ENCODE measurements at places on chromosomes 6 and 20.

DNA sequence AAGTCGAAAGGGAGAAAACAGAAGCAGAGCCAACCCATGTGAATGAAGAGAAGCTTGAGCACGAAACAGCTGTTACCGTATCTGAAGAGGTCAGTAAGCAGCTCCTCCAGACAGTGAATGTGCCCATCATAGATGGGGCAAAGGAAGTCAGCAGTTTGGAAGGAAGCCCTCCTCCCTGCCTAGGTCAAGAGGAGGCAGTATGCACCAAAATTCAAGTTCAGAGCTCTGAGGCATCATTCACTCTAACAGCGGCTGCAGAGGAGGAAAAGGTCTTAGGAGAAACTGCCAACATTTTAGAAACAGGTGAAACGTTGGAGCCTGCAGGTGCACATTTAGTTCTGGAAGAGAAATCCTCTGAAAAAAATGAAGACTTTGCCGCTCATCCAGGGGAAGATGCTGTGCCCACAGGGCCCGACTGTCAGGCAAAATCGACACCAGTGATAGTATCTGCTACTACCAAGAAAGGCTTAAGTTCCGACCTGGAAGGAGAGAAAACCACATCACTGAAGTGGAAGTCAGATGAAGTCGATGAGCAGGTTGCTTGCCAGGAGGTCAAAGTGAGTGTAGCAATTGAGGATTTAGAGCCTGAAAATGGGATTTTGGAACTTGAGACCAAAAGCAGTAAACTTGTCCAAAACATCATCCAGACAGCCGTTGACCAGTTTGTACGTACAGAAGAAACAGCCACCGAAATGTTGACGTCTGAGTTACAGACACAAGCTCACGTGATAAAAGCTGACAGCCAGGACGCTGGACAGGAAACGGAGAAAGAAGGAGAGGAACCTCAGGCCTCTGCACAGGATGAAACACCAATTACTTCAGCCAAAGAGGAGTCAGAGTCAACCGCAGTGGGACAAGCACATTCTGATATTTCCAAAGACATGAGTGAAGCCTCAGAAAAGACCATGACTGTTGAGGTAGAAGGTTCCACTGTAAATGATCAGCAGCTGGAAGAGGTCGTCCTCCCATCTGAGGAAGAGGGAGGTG lies 38.7 kb downstream of the ZBTB2 start:
- DNase-seq = no peak

DNA sequence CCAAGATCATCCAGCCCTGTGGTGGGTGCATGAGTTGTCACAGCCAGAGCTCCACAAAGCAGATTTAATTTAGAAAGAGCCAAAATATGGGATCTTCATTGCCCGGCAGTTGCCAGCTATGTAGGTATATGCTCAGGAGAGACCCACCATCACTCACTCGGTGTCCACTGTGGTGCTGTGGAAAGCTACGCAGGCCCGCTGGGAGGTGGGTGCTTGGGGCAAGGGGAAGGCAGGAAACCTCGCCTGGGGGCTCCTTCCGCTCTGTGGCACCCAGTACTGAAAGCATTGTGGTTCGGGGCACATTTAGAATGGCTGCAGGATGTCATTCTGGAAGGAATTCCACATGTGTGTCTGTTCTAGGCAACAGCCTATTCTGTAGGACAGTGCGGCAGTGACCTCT lies 259.9 kb downstream of the TAF4 start:
- DNase-seq = no peak

GRCh38 chr20:25346349-25346748 lies 44.3 kb downstream of the ABHD12 start:
- no peak for DNase-seq

DNA sequence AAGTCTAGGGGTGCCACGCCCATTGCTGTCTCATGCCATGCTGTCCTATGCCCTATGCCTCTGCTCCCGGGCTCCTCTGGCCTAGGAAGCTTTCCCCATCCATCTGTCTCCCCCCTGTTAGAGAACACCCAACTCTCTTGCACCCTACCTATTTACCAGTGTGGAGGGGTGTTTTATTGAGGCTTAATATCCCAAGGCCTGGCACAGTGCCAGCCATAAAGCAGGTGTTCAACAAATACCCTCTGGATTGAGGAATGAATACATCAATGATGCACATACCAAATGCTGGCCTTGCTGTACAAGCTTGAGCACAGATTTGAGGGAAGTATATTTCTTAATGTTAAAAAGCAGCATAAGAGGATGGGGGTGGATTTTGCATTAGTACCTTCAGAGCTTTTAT lies 38.3 kb downstream of the METTL24 start:
- DNase-seq = no peak

DNA sequence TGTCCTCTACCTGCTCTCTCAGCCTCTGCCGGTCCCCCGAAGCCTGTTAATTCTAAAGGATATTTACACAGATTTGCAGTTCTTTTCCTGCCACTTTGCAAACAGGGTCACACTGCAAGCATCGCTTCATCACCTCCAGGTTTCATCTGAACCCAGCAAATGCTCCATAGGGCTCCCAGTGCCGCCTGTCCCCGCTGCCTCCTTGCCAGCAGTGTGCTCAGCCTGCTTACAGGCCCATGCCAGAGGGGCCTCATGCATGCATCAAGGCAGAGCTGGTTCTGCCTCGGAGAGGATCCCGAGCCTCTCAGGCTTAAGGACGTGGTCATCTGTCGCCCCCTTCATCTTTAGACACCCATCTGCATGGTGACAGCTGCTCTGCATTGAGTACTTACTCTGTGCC lies 10.5 kb downstream of the SIRPA start:
- no peak for DNase-seq

- DNase-seq = no peak
Observed at GRCh38 chr6:43771858-43772680, 2.1 kb downstream of the VEGFA start.

GRCh38 chr20:62644044-62644795 lies 1.9 kb downstream of the SLCO4A1 start:
- DNase-seq = no peak

GRCh38 chr20:52261792-52262191 lies 70.2 kb upstream of the ZFP64 start:
- DNase-seq = no peak

- no peak for DNase-seq
Observed at GRCh38 chr20:35615667-35616464, at the start of gene SPAG4. SPAG4 (plus strand) TSS chr20:35615829; CDS start chr20:35616004, 175 bp downstream.

DNA sequence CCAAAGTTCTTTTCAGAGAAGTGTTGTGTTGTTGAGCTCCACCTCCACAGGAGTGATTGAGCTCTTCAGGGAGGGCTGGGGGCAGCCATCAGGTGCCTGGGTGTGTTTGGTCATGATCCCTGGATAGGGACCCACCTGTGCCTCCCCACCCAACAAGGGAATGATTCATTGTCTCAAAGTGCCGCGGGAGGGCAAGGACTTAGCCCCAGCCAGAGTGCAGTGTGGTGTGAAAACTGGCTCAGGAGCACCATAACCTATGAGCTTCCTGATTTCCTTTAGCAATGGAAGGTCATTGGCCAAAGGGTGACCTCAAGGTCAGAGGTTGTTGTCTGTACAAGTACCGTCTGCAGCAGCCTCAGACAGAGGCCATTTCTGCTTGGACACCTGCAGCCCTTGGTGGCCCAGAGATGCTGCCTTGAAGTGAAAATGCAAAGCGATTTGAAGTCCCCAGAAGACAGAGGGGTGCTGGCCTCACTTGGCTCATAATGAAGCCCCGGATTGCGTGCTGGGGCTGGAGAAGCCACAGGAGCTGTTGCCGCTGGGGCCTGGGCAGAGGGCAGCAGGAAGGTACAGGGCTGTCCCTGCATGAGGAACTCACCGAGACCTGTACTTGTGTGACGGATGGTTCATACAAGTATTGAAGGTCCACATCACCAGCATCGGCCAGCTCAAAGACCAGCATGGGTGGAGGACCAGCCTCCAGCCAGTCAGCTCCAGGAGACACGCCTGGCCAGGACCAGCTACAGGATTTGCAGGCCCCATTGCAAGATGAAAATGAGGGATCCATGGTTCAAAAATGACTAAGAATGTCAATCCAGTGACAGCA lies 100.6 kb upstream of the DUSP22 start:
- no peak for DNase-seq

GRCh38 chr6:33847078-33847477 lies 43.3 kb upstream of the MLN start:
- no peak for DNase-seq

GRCh38 chr6:160128125-160128683 lies 6.6 kb downstream of the SLC22A1 start:
- no peak for DNase-seq

DNA sequence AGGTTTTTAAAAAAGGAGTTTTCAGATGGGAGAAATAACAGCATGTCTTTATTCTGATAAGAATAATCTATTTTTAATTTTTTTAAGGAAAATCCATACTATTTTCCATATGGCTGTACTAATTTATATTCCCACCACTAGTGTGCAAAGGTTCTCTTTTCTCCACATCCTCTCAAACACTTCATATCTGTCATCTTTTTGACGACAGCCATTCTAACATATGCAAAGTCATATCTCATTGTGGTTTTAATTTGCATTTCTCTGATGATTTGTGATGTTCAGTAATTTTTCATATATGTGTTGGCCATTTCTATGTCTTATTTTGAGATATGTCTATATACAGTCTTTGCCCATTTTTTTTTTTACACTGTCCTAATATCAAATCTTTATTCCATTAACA lies 280.6 kb upstream of the RUNX2 start:
- no peak for DNase-seq

DNA sequence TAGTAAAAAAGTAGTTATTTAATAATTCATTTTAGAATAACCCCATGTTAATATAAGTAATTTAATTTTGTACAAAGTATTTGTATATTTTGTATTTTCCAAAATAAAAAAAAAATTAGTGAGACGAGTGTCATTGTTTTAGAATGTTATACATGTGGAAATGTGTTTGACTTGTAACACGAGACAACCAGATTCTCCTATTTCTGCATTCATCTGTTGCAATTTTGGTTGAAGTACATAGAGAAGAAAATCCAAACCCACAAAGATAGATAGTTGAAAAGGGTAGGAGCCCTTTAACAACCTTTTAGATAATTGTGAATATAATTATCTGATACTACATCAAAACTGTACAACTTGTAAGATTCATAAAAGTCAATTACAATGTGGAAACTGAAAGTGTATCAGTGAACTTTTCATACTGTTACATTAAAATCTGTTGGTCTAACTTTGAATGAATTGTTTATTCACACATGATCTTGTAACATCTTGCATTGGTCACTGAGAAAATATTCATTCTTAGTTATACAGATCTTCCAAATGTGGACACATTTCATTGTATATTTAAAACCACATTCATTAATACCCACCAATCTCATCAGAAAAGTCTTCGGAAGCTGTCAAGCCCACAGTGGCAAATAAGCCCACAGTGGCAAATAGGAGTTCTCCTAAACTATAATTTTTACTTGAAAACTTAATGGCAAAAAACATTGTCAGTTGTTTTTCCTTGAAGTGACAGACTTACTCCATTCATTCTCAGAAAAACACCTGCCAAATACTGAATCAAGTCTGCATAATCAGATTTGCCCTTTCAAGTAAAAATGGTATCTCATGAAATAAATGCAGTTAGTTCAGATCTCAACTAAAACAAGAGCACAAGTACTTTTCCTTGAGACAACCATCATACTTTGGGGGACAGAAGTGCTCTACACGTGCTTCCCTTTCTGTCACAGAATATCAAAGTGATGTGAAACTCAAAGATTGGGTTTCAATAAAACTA lies 52.8 kb downstream of the FKBP5 start:
- no peak for DNase-seq

- DNase-seq = no peak
Observed at GRCh38 chr6:33166811-33167210, 25.5 kb downstream of the COL11A2 start.

- DNase-seq = no peak
Observed at GRCh38 chr20:17916433-17916891, 52.1 kb downstream of the SNX5 start.

- DNase-seq = no peak
Observed at GRCh38 chr6:106749609-106750008, 120.2 kb downstream of the QRSL1 start.

DNA sequence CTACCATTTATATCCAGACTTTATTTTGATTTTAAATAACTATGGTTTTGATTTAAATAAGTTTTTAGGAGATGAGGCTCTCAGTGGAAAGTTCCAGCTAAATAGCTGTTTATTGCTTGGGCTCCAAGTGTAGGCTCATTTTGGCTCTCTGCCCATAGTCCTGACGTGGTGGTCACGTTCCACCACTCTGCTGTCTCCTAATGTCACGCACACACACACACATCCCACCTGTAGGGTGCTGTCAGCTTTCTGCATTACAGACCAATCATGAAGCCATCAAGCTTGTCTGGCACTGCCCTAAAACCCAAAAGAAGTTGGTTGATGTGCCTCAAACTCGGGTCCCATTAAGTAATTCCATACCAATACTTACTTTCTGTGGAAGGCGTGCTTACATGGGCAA lies 45.4 kb downstream of the PANK2 start:
- no peak for DNase-seq

GRCh38 chr6:149840345-149841075 lies 23.6 kb downstream of the LRP11 start:
- peak; percentile 46 for DNase-seq

- DNase-seq = peak; percentile 66
Observed at GRCh38 chr6:90288404-90288803, 8.2 kb downstream of the BACH2 start.

DNA sequence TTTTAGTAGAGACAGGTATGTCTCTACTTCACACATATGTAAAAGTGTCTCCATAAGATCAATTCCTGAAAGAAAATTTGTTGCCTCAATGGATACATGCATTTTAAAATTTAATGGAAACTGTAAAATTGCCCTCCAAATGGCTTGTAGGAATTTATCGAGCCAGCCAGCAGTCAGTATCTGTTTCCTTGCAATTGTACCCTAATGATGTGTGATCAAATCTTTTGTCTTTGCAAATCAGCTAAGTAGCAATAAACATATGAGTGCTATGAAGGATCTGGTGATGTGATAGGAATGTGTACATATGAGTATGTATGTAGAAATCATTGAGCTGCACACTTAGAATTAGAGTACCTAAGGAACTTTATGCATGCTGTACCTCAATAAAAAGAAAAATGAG lies 253.0 kb downstream of the MAFB start:
- no peak for DNase-seq

GRCh38 chr6:82264824-82265223 lies 17.3 kb upstream of the IBTK start:
- no peak for DNase-seq

DNA sequence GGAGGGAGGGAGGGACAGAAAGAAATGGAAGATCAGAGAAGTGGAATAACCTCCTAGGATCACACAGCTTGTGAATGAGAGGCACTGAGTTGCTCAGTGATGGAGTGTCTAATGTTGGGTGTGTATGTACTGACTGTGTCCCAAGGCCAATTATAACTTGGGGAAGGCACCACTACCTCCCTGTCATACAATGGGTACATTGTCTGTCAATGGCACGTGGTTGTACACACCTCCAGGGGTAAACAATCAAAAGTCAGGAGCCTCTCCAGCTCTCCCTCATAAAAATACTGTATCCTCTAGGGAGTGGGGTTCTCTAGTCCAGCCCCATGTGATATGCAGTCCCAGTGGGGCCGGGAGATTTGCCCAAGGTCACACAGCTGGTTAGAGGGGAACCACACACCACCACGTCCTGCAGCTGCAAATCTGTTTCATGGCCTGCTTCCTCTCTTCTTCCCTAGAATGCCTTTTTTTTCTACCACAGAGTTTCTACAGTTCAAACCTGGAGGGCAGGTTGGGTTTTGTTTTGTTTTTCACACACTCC lies 112.5 kb downstream of the SNX5 start:
- DNase-seq = no peak

Measured in renal cortical epithelial cell (primary cell).